ENCODE measurements at places on chromosomes 3 and 15.

DNA sequence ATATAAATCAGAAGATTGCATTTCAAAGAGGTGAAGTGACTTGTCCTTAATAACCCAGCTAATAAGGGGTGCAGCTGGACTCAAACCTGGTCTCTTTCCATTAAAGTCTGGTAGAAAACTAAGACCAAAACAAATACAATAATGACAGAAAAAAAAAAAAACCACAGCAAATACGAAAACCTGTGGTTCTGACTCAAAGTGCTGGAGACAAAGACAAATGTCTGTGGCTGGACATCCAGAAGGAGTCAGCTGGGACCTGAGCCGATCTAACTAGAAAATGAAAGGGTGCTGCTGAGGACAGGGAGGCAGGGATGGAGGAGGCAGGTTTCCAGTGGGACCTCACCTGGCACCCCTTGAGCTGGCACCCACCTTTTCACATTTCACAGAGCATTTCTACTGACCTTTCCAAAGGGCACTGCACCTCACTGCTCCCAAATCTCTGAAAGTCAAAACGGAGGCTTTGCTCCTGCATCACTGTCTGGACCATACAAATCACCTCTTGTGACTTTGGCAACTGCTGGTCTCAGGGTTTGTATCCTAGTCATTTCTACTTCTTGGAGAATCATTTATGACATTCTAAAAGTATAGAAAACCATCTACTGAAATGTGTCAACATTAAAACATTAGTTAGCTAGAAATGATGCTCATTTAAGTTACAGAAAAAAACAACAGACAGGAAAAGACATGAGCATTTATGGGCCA is 61.7 kb downstream of the CCNL1 start:
- DNase-seq = no peak

- DNase-seq = no peak
Observed at GRCh38 chr3:31391150-31391549, 141.6 kb upstream of the STT3B start.

- DNase-seq = peak; percentile 12
Observed at GRCh38 chr15:77187751-77188464, 117.0 kb upstream of the TSPAN3 start.

GRCh38 chr3:14532691-14533456 is 7.3 kb downstream of the GRIP2 start:
- DNase-seq = no peak

- DNase-seq = no peak
Observed at GRCh38 chr3:100603469-100603868, 5.9 kb upstream of the ADGRG7 start.

GRCh38 chr3:94070341-94070911 is 7.6 kb downstream of the NSUN3 start:
- DNase-seq = no peak

DNA sequence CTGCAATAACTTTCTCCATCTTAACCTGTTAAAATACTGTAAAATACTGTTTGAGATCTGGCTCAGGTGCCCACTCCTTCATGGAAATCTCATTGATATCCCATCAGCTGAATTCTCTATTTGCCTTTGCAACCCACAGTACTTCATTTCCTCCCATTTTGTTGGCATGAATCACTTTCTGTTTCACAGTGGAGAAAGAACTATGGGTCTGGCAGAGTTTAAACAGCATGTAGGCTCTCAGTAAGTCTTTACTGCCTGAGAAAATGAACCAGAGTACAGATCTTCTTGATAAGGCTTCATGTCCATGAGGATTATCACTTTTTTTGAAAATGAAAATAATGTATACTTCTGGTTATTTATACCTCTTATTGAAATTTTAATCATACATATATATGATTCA is 245.9 kb downstream of the NAALADL2 start:
- DNase-seq = no peak

DNA sequence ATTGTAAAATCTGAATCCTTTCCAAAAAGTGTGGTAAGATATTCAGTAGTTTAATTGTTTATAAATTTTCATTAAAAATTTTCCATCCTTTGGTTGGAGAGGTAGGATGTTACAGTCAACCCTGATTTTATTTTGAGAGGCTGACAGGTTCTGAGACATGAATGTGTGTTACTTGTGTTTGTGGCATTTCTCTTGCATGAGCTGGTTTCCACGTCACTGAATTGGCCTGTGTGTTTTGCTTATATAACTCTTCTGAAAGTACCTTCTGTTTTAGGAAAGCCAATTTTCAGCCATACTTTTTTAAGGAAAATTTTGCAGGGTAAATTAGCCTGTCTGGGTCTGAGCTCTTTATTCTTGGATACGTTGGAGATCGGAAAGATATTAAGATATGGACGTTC is 30.7 kb downstream of the PXYLP1 start:
- DNase-seq = no peak

All from left renal pelvis (tissue), 4 donors.